Stimulated activated CD8-positive, alpha-beta memory T cell treated with anti-CD3 and anti-CD28 coated beads, Interleukin-4, amount 100 ng/mL, for 48 hours (primary cell): ENCODE measurements at places on chromosomes 4 and X.

DNA sequence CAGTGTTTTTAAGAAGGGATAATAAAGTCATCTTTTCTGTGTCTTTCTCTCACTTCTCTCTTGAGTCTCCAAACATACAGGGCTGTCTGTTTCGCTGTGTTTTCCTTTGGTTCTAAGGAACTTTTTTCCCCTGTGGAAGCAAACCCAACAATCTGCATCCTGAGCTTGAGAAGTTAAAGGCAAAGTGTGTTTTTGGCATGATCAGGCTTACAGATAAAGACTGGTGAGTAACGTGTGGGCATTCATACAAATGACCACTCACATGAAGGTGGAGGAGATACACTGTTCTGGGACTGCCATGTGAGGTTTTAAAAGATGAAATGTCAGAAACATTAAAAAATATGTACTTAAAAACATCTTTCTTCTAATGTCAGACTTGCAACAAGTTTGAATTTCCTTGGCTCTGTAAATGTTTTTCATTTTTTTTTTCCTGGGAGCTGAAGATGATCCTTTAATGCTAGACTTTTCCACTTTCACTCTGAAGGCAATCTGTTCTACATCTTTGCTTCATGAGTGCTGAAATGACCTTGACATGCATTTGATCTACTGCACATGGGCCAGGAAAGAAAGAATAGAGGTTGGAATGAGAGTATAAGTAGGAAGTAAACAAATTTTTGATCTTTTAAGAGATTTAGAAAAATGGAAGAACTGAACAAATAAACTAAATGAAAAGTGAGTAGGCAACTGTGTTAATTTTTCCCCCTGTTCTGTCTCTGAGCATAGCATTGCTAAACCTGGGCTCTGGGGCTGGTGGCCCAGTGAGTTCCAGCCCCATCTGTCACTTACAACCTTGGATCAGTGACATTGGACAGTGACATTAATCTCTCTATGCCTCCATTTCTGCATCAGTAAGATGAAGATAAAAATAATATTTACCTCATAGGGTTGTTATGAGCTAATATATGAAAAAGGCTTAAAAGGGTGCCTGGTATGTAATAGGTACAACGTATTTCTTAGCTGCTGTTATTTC is 151.1 kb upstream of the TBC1D9 start:
- DNase-seq: no peak

- peak; percentile 49 for DNase-seq
Measured at GRCh38 chr4:116358633-116359222, 726.6 kb downstream of the TRAM1L1 start.

- peak; percentile 61 for DNase-seq
Measured at GRCh38 chrX:129772796-129773431, 6.8 kb upstream of the SASH3 start.

GRCh38 chr4:153798901-153799693 is 10.2 kb upstream of the SFRP2 start:
- DNase-seq: no peak

GRCh38 chrX:134373736-134374135 is 86.2 kb upstream of the HPRT1 start:
- no peak for DNase-seq

GRCh38 chr4:89245459-89245858 is 62.1 kb downstream of the GPRIN3 start:
- DNase-seq: no peak

- DNase-seq: no peak
Measured at GRCh38 chr4:145203410-145203809, 23.0 kb upstream of the OTUD4 start.

DNA sequence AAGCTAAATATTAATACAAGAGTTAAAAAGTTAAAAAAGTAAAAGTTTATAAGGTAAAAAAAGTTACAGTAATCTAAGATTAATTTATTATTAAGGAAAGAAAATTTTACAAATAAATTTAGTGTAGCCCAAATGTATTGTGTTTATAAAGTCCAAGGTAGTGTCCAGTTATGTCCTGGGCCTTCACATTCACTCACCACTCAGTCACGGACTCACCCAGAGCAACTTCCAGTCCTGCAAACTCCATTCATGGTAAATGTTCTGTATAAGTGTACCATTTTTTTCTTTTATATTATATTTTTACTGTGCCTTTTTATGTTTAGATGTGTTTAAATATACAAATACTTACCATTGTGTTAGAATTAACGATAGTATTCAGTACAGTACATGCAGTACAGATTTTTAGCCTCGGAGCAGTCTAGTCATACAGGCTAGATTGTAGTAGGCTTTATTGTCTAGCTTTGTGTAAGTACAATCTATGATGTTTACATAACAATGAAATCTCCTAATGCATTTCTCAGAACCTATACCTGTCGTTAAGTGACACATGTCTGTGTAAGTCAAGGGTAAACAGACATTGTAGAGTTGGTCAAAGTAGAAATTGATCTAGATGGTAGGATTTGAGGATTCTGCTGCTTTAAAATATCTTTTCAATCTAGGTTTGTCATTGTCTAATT is 197.7 kb downstream of the GC start:
- DNase-seq: no peak

GRCh38 chrX:133475521-133475920 is 60.2 kb upstream of the GPC4 start:
- DNase-seq: no peak

GRCh38 chrX:100098660-100099375 is 311.3 kb downstream of the PCDH19 start:
- no peak for DNase-seq
